ENCODE measurements at places on chromosomes 16 and 17. TPM values are rescaled to one million over a fixed set of nuclear protein-coding genes. Genes with fewer than 3 reads are reported as not detected.

DNA sequence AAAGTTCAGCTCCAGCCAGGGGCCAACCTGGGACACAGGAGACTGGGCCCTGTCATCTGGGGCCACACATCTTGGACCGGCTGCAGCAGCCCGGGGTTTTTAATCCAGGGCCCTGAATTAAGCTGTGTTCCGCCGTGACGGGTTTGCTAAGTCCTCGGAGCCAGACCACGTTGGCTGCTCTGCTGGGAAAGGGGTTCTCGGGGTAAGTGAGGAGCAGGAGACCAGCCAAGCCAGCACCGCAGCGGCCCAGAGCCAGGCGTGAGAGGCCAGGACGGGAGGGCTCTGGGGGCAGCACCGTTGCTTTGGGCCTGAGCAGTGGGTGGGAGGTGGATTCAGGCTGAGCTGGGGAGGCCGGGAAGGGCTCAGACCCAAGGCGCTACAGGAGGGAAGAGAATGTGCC, 31.3 kb upstream of the CBX4 start:
- DNase-seq, result no peak
- H3K27me3 ChIP-seq, result no peaks in the 10 kb centered on the region
- H3K36me3 ChIP-seq, result no peaks in the 10 kb centered on the region
- H3K27ac ChIP-seq, result no peak overlapping the region
- no peaks in the 10 kb centered on the region for H3K4me1 ChIP-seq

Gene SMIM22
- 4.6 TPM for total RNA-seq

Gene CCDC47
- total RNA-seq, result 15.1 TPM

DNA sequence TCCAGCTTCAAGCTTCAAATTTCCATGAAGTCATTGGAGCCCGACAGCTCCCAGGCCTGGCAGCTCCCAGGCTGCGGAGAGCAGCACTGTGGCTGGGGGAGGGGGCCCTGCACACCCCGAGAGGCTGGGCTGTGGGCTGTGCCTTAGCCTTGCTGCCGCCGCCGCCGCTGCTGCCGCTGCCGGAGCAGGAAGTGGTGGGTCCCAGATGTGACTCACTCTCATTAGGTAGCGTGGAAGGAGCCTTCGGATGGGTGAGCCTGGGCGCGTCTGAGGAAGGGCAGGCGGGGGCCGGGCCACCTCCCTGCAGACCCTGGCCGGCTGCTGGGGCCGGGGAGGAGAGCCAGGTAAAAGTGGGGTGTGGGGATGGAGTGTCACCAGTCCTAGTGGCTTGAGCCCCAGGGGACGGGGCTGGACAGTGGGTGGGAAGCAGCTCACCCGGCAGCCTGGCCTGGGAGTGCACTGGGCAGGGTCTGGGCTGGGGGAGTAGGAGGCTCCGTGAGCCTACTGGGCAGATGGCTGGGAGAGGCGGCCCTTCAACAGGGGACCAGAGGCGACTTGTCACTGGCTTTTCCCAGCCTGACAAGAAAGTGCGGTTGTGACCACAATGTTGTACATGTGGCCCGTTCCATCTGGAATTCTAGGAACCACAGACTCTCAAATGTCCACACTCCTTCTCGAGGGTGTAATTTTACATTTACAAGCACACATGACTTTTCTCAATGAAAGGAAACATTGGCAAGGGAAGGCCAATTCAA, at the start of gene ADCY7:
Gene ADCY7 (plus strand): TSS at position 215 of the 755 bp plus-strand sequence. CDS start 21,629 bp downstream, outside the sequence.
- H3K27ac ChIP-seq, result no peak within 1 kb of the TSS
- H3K27me3 ChIP-seq, result no peaks in the 10 kb centered on the region
- H3K4me1 ChIP-seq, result no peaks in the 10 kb centered on the region
- DNase-seq, result peak; percentile 45
- no peak within 1 kb of the TSS for H3K4me3 ChIP-seq

- no peak for DNase-seq
- no peak overlapping the region for H3K27ac ChIP-seq
Observed at GRCh38 chr17:48441231-48441711, 11.3 kb upstream of the SKAP1 start.

Gene KRT15
- total RNA-seq, result 1.6 TPM

Gene KCNJ12
- 3.6 TPM for total RNA-seq

GRCh38 chr17:68701046-68701445, 99.9 kb upstream of the FAM20A start:
- DNase-seq, result no peak
- H3K4me3 ChIP-seq, result no peak overlapping the region
- H3K36me3 ChIP-seq, result no peaks in the 10 kb centered on the region

Gene CLDN7
- 0.85 TPM for total RNA-seq

Gene CCT6B
- 5.3 TPM for total RNA-seq

DNA sequence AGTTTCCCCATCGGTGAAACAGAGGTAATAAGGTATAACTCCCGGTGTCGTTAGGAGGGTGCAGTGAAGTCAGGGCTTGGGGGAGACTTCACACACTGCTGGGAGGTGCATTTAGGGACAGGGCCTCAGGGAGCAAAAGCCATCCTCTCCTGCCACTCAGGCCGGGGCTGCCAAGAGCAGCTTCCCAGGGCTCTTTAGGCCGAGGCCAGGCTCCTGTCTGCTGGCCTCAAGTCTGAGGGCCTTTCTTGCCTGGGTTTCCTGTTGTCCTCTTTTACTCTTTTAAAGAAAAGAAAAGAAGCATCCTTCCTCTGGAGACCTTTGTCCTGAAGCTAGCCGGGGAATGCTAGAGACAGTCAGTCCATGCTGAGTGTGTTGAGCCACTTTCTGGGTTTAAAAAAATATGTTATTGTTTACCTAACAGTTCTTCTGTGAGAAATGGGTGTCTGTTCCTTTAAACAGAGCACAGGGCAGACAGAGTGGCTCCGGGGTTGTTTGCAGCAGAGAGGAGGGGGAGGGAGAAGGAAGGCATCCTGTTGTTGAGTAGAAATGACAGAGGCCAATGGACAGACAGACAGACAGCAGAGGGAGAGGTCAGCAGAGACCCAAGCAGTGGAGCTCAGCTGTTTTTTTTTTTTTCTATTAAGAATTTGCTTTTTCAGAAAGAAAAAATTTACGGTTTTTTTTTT, 79.1 kb downstream of the C17orf67 start:
- no peak for DNase-seq
- H3K4me1 ChIP-seq, result no peaks in the 10 kb centered on the region
- no peaks in the 10 kb centered on the region for H3K27me3 ChIP-seq
- H3K27ac ChIP-seq, result no peak overlapping the region

DNA sequence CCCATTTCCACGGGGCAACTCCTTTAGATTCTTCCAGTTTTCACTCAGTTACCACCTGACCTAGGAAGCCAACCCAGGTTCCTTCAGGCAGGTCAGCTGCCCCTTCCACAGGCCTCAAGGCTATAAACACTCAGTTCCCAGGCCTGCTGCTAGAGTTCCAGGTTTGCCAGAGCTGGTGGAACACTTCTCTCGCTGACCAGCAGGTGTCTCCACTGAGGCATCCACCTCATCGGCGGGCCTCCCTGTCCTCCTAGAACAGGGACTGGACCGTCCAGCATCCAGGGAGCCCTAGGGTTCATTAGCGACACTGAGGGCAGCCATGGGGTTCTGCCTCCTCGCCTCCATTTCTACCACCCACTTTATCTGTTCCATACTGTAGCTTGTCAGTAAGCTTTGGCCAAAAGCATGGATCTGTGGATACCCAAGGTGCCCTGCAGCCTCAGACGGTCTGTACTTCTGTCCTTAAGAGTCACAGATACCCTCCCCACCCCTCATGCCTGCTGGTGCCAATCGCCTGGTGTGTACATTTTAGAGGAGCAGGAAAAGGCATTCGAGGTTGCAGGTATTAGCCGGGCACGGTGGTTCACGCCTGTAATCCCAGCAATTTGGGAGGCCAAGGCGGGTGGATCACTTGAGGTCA, 29.0 kb downstream of the PIMREG start:
- no peaks in the 10 kb centered on the region for H3K27me3 ChIP-seq
- no peak overlapping the region for H3K4me3 ChIP-seq
- H3K36me3 ChIP-seq, result no peaks in the 10 kb centered on the region

Gene ITPRIPL2
- 17.9 TPM for total RNA-seq

DNA sequence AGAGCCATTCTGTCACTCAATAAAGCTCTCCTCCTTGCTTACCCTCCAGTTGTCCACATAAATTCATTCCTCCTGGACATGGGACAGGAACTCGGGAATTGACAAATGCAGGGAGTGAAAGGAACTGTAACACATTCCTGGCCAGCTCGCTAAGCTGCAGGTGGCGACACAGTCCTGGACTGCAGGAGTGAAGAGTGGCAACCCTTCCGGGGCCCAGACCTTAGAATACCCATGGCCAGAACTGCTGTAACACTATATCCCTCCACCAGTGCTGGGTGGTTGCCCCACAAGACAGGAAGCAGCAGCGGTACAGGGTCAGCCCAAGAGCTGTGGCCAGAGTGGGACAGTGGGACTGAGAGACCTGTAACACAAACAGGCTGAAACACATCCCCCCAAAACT, 30.3 kb upstream of the KIF2B start:
- no peaks in the 10 kb centered on the region for H3K4me1 ChIP-seq
- no peak overlapping the region for H3K4me3 ChIP-seq
- no peaks in the 10 kb centered on the region for H3K36me3 ChIP-seq
- no peak overlapping the region for H3K27ac ChIP-seq
- H3K27me3 ChIP-seq, result no peaks in the 10 kb centered on the region

Gene CCDC154
- total RNA-seq, result 5.3 TPM

- H3K27ac ChIP-seq, result no peak within 1 kb of the TSS
- H3K4me3 ChIP-seq, result no peak within 1 kb of the TSS
- H3K27me3 ChIP-seq, result no peaks in the 10 kb centered on the region
- H3K4me1 ChIP-seq, result no peaks in the 10 kb centered on the region
- H3K36me3 ChIP-seq, result no peaks in the 10 kb centered on the region
Observed at GRCh38 chr17:65561452-65562205, at the start of gene AXIN2. AXIN2 (minus strand) TSS chr17:65561648; CDS start chr17:65558620, 3,028 bp downstream.

Gene CCL8
- not detected for total RNA-seq

DNA sequence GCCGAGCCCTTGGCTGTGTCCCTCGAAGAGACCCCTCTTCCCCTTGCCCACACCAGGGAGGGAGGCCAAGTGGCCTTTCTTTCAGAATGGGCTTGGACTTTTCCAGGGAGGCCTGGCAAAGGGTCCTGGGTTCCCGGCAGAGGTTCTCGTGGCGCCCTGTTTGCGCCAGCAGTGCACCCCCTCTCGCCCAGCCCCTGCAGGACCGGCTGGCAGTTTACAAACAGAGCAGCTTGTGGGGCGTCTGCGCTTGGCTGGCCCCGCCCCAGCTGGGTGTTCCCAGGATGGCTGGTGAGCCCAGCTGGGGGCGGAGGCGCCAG, 137.8 kb upstream of the CIBAR2 start:
- no peak overlapping the region for H3K4me3 ChIP-seq
- no peak for DNase-seq
- H3K4me1 ChIP-seq, result no peaks in the 10 kb centered on the region
- H3K36me3 ChIP-seq, result no peaks in the 10 kb centered on the region
- H3K27me3 ChIP-seq, result no peaks in the 10 kb centered on the region

GRCh38 chr16:55915096-55915827, 40.1 kb upstream of the CES5A start:
- H3K27ac ChIP-seq, result no peak overlapping the region
- no peaks in the 10 kb centered on the region for H3K36me3 ChIP-seq
- no peak for DNase-seq
- no peak overlapping the region for H3K4me3 ChIP-seq
- no peaks in the 10 kb centered on the region for H3K4me1 ChIP-seq

DNA sequence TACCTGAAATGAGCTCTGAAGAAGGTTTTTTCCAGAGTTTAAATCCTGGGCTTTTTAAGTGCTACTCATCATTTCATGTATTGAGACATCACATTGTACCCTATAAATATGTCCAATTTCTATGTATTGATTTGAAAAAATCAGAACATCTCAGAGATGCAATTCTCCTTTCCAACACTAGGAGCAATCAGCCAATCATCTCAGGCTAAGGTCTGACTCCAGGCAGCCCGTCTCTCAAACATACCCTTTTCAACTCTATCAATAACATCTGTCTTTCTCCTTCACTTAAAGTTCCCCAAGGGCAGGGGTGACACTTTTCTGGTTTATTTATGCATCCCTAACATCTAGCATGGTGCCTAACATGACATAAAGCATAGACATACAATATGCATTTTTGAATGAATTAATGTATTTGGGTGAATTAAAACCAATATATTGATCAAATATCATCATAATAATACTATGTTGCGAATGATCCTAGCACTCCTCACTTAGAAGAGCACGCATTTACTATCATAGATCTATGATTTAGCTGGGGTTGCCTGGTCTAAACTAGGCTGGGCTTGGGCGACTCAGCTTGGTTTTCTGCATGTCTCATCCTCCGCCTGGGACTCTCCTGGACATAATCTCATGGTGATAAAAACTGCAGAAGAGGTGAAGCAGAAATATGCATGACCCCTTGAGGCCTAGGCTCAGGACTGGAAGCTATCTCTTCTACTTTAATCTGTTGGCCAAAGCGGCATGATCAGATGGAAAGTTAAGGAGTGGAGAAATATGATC, 5.2 kb upstream of the CDH11 start:
- no peak overlapping the region for H3K27ac ChIP-seq
- no peak overlapping the region for H3K4me3 ChIP-seq
- no peaks in the 10 kb centered on the region for H3K27me3 ChIP-seq
- no peak for DNase-seq
- H3K4me1 ChIP-seq, result no peaks in the 10 kb centered on the region

Gene SRR
- 29.2 TPM for total RNA-seq

DNA sequence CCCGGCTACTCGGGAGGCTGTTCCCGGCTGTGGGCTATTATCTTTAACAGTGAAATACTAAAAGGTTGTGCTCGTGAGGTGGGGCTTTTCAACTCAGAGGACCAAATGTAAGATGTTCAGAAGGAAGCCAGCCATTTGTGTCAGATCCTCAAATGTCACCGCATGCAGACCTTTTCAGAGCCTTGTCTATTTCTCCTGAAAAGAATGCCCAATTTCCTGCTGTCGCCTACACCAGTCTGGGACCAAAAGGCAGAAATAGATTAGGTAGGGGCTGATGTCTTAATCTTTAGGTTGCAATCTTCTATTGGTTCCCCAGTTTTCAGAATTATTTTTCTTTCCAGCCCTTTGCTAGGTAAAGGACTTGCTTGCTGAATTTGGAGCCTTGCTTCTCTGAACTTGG, 8.9 kb upstream of the USP31 start:
- H3K27ac ChIP-seq, result no peak overlapping the region
- H3K36me3 ChIP-seq, result no peaks in the 10 kb centered on the region
- DNase-seq, result no peak

DNA sequence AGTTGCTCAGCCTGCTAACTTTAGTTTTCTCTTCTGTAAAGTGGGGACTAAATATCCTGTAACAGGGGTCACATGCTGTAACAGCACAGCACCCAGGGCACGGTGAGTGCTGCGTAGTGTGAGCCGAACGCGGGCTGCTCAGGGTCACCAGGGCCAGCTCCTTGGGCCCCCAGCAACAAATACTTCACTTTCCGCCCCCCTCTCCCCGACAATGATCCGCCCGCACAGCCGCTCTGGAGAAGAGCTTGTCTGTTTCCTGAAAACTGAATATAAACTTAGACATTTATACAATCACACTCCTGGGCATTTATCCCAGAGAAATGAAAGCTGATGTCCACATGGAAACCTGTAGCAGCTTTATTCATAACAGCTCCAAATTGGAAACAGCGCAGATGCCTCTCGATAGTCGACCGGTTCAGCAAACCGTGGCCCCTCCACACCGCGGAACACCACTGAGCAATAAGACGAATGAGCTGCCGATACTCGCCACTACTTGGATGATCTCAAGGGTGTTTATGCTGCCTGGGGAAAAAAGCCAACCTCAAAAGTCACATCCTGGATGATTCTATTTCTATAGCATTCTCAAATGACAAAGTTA, 267.2 kb downstream of the PARN start:
- H3K27ac ChIP-seq, result peak overlapping the region; percentile 52
- no peaks in the 10 kb centered on the region for H3K36me3 ChIP-seq
- DNase-seq, result no peak
- H3K4me1 ChIP-seq, result no peaks in the 10 kb centered on the region
- no peaks in the 10 kb centered on the region for H3K27me3 ChIP-seq
- H3K4me3 ChIP-seq, result no peak overlapping the region
